ENCODE measurements at places on chromosomes 7 and 10.

DNA sequence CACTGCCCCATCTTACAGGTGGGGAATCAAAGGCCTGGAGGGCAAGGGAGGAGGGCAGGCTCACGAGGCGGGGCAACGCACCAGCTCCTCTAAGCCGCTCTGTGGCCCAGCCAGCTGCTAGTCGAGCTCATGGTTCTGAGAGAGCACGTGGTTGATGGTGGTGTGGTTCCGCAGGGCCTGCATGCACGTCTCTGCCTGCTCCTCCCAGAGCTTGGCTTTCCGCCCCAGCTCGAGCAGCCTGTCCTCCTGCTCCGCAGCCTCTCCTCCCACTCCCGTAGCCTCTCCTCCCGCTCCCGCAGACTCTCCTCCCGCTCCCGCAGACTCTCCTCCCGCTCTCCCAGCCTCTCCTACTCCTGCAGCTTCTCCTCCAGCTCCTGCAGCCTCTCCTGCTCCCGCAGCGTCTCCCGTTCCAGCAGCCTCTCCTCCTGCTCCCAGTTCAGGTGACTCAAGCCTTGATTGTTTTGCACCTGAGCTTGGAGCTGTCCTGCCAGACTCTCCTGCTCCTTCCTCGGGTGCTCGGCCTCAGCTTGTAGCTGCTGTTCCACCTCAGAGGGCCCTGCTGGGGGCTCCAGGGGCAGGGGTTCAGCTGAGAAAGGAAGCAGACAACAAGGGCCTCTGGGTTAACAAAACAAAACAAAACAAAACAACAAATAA, 19.1 kb upstream of the MTPAP start:
- DNase-seq: no peak

- no peak for DNase-seq
Measured at GRCh38 chr10:97736403-97736901, 476 bp upstream of the ZFYVE27 start.

GRCh38 chr7:55099066-55099820, 80.4 kb downstream of the EGFR start:
- DNase-seq: no peak

GRCh38 chr7:148383651-148384050, 206.9 kb upstream of the C7orf33 start:
- no peak for DNase-seq

GRCh38 chr10:131532745-131533341, 221.3 kb upstream of the TCERG1L start:
- DNase-seq: no peak
